ENCODE measurements at places on chromosomes 1 and 21. TPM values are rescaled to one million over a fixed set of nuclear protein-coding genes. Genes with fewer than 3 reads are reported as not detected.

The KRTAP24-1 gene
- not detected for total RNA-seq

The CACNA1E gene
- total RNA-seq = under 0.01 TPM

The ASCL5 gene
- not detected for total RNA-seq

The TIE1 gene
- total RNA-seq = 65.1 TPM

The HTR1D gene
- not detected for total RNA-seq

The LCK gene
- 2.2 TPM for total RNA-seq

The UFC1 gene
- 76.5 TPM for total RNA-seq

- no peak for DNase-seq
- no peaks in the 10 kb centered on the region for H3K4me1 ChIP-seq
- H3K27ac ChIP-seq = no peak overlapping the region
- H3K4me3 ChIP-seq = no peak overlapping the region
- H3K36me3 ChIP-seq = no peaks in the 10 kb centered on the region
- no peaks in the 10 kb centered on the region for H3K27me3 ChIP-seq
These were observed 5.7 kb upstream of the OR14A16 start for GRCh38 chr1:247829656-247830055.

DNA sequence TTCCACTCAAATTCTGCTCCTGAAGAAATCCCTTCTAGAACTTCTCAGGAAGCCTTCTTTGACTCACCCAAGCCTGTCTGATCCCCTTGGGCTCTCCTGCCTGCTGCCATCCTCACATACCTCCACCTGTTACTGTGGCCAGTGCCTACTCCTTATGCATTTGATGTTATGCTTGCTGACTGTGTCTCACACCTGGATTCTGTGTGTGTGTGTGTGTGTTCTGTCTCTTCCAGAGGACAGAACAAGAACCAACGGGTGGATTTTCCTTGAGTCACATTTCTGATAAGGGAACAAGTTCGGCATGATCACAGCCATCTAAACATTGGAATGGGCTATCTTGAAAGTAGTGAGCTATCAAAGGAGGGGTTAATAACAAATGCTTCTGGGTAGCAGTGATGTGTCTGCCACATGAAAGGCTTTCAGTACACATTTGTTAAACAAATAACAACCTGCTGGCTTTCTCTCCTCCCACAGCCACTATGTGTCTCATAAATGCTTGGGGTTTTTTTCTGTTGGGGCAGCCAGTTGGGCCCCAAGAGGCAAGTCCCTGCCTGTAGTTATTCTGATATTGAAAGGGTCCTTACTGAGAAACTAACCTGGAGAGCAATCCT is 8.9 kb upstream of the GPR37L1 start:
- no peak overlapping the region for H3K4me3 ChIP-seq
- peaks cover 9% of the 10 kb centered on the region for H3K4me1 ChIP-seq
- H3K36me3 ChIP-seq = no peaks in the 10 kb centered on the region
- no peaks in the 10 kb centered on the region for H3K27me3 ChIP-seq
- DNase-seq = no peak

DNA sequence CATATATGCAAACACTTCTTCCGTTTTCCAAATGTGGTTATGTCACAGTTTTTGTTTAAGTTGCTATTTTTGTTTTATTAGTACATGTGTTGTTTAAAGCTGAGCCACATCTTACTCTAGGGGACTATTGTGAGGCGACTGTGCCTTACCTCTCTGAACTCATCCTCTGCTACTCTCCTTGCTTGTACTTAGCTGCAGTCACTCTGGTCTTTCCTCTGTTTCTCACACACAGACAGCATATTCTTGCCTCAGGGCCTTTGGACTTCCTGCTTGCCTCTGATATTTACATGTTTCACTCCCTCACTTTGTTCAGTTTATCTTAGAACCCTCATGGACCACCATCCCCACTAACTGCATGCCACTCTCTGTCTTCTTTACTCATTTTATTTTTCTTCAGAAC is 101.1 kb downstream of the MACF1 start:
- H3K27ac ChIP-seq = no peak overlapping the region
- DNase-seq = no peak
- peaks cover 38% of the 10 kb centered on the region for H3K36me3 ChIP-seq
- no peaks in the 10 kb centered on the region for H3K4me1 ChIP-seq

DNA sequence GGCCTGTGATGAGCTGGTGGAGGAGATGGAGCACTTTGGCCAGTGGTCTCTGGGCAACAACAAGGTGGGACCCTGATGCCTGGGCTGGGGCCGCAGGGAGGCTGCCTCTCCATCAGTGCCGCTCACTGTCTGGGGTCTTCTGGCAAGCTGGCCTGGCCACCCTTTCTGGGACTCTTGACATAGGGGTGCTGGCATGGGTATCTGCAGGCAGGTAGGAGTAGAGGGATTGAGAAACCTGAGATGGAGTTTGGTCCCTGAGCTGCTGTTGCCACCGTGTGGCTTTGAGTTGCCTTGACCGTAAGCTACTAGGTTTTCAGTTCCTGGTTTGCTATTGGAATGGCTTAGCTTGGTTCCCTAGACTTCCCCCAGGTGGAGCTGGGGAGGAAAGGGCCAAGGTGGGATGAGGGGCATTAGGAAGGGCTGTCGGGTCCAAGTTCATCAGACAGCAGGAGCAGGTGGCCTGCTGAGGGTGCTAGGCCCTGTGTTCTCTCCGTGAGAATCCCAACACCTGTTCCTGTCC is 13.2 kb upstream of the MFN2 start:
- H3K27ac ChIP-seq = no peak overlapping the region
- no peaks in the 10 kb centered on the region for H3K27me3 ChIP-seq
- peaks cover 5% of the 10 kb centered on the region for H3K4me1 ChIP-seq
- peak; percentile 19 for DNase-seq
- no peak overlapping the region for H3K4me3 ChIP-seq

- peaks cover 46% of the 10 kb centered on the region for H3K4me1 ChIP-seq
- H3K36me3 ChIP-seq = peaks cover 9% of the 10 kb centered on the region
- no peak overlapping the region for H3K4me3 ChIP-seq
- peak overlapping the region; percentile 41 for H3K27ac ChIP-seq
- peak; percentile 94 for DNase-seq
These were observed 3.1 kb downstream of the SMIM1 start for GRCh38 chr1:3775490-3776230.

DNA sequence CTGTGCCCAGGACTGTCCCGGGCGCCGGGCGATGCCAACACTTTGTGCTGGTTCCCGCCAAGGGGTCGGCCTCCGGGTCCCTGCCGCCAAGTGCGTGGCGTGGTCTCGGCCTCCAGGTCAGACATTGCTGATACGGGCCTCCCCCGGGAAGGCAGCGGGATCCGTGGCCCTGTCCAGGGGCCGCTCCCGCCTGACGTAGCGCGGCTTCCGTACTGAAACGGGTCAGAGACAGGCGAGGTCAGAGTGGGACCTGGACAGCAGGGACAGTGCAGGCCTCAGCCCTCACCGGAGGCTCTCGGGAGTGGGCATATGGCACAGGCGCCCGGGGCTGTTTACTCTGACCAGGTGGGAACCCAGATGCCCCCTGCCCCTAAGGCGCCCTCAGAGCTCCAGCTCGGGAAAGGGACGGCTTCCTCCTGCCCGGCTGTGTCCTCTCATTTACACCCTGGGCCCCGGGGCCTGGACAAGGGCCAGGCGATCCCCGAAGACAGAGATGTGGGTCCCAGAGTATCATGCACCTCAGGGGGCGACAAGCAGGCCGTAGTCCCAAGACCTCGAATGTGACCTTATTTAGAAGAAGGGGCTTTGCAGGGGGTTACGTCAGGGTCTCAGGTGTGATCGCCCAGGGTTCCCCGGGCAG is 8.8 kb upstream of the RNF223 start:
- peaks cover 7% of the 10 kb centered on the region for H3K4me1 ChIP-seq
- no peaks in the 10 kb centered on the region for H3K27me3 ChIP-seq
- no peak overlapping the region for H3K27ac ChIP-seq
- H3K36me3 ChIP-seq = no peaks in the 10 kb centered on the region
- no peak overlapping the region for H3K4me3 ChIP-seq

DNA sequence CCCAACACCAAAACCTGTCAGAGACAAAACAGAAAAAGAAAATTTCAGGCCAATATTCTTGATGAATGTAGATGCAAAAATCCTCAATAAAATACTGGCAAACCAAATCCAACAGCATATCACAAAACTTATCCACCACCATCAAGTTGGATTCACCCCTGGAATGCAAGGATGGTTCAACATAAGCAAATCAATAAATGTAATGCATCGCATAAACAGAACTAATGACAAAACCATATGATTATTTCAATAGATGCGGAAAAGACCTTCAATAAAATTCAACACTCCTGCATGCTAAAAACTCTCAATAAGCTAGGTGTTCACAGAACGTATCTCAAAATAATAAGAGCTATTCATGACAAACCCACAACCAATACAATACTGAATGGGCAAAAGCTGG is 3.8 kb upstream of the OR2L5 start:
- no peaks in the 10 kb centered on the region for H3K4me1 ChIP-seq
- H3K4me3 ChIP-seq = no peak overlapping the region
- no peak for DNase-seq
- no peaks in the 10 kb centered on the region for H3K27me3 ChIP-seq
- H3K36me3 ChIP-seq = no peaks in the 10 kb centered on the region

GRCh38 chr1:22417466-22417865 is 34.2 kb upstream of the ZBTB40 start:
- no peaks in the 10 kb centered on the region for H3K27me3 ChIP-seq
- DNase-seq = no peak
- peaks cover 19% of the 10 kb centered on the region for H3K4me1 ChIP-seq
- no peaks in the 10 kb centered on the region for H3K36me3 ChIP-seq

- H3K4me1 ChIP-seq = peaks cover 29% of the 10 kb centered on the region
- H3K4me3 ChIP-seq = no peak overlapping the region
- no peak for DNase-seq
- no peaks in the 10 kb centered on the region for H3K27me3 ChIP-seq
These were observed 1.7 kb downstream of the BACE2 start for GRCh38 chr21:41169701-41170100.

GRCh38 chr1:200006711-200007110 is 20.8 kb upstream of the NR5A2 start:
- no peaks in the 10 kb centered on the region for H3K36me3 ChIP-seq
- H3K27me3 ChIP-seq = no peaks in the 10 kb centered on the region
- no peak overlapping the region for H3K27ac ChIP-seq
- no peak for DNase-seq
- no peak overlapping the region for H3K4me3 ChIP-seq

- no peaks in the 10 kb centered on the region for H3K36me3 ChIP-seq
- peaks cover 15% of the 10 kb centered on the region for H3K4me1 ChIP-seq
- no peak overlapping the region for H3K27ac ChIP-seq
- peak; percentile 12 for DNase-seq
These were observed 23.1 kb downstream of the DYRK3 start for GRCh38 chr1:206658264-206658980.

GRCh38 chr1:27035344-27035743 is 22.7 kb upstream of the TENT5B start:
- H3K27ac ChIP-seq = no peak overlapping the region
- peaks cover 22% of the 10 kb centered on the region for H3K4me1 ChIP-seq
- DNase-seq = no peak

GRCh38 chr1:162632217-162632666 is at the start of gene DDR2:
Gene DDR2 (plus strand): TSS chr1:162632464. CDS start chr1:162719064, 86,600 bp downstream.
- no peaks in the 10 kb centered on the region for H3K27me3 ChIP-seq
- H3K4me1 ChIP-seq = no peaks in the 10 kb centered on the region
- no peaks in the 10 kb centered on the region for H3K36me3 ChIP-seq
- peak within 1 kb of the TSS; percentile 69 for H3K27ac ChIP-seq
- H3K4me3 ChIP-seq = no peak within 1 kb of the TSS

DNA sequence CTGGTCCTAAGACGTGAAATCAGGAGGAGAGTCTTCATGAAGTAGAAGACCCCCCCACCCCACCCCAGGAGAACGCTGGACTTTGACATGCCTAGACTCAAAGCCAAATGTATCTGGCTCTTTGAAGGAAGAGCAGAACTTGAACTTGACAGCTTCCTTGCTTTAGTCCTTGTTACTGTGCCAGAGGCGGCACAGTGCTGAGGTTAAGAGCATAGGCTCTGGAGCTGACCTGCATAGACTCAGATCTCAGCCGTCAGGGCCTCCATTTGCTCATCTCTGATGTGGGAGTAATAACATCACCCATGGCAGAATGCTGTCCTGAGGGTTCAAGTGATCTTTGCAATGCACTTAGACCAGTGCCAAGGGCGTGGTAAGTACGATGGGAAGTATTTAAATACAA is 39.0 kb downstream of the COL6A1 start:
- H3K4me1 ChIP-seq = no peaks in the 10 kb centered on the region
- no peaks in the 10 kb centered on the region for H3K36me3 ChIP-seq
- H3K27me3 ChIP-seq = no peaks in the 10 kb centered on the region
- H3K27ac ChIP-seq = no peak overlapping the region
- H3K4me3 ChIP-seq = no peak overlapping the region

All from thyroid gland (tissue), 4 donors.